ENCODE measurements at places on chromosomes 5 and 9.

DNA sequence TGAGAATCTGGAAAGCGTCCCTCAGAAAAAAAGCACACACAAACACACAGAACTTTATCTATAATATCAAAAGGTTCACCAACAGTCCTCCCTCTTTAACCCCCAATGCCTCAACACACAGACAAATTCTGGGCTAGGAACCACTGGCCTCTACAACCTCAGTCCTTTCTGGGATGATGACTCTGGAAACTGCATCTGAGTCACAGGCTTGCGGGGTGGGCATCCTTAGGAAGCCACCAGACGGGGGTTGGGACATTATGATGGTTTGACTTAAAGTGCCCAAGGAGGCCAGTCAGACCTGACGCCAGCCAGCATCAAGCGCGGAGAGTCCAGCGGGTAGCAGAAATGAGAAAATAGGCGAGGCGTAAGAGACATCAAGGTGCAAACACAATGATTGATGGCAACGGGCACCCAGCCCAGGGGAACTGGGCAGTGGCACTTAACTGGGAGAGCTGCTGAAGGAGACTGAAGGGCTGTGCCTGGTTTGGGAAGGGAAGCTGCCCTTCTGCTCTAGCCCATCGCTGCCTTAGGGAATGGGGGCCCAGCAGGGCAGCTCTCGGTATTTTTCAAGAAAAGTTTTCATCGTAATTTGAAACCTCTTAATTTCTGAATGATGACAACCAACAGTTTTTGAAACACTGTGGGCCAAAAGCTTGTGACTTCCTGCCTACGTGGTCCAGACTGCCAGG is 20.7 kb downstream of the SPRY4 start:
- no peak for DNase-seq

DNA sequence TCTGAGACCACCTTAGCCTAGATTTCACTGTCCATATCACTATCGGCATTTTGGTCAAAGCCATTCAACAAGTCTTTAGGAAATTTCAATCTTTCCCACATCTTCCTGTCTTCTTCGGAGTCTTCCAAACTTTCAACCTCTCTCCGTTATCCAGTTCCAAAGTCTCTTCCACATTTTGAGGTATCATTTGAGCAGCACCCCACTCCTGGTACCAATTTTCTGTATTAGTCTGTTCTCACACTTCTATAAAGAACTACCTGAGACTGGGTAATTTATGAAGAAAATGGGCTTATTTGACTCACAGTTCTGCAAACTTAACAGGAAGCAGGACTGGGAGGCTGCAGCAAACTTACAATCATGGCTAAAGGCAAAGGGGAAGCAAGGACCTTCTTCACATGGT is 215.5 kb downstream of the CYLC2 start:
- no peak for DNase-seq

- DNase-seq: no peak
Measured at GRCh38 chr5:1772634-1773033, 27.0 kb downstream of the MRPL36 start.

- DNase-seq: no peak
Measured at GRCh38 chr9:138006576-138007233, 129.1 kb downstream of the CACNA1B start.

DNA sequence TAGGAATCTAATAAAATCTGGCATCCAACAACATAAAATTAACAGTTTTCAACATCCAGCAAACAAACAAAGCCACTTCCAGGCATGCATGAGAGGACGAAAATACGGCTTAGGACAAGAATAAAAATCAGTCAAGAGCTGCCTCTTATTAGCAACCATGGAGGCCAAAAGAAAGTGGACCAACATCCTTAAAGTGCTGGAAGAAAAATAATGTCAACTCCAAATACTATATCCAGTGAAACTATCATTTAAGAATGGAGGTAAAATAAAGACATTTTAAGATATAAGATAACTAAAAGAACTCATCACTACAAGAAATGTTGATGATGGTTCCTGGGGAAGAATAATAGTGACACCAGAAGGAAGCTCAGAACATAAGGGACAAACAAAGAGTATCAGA is 224.0 kb upstream of the IRX4 start:
- no peak for DNase-seq

DNA sequence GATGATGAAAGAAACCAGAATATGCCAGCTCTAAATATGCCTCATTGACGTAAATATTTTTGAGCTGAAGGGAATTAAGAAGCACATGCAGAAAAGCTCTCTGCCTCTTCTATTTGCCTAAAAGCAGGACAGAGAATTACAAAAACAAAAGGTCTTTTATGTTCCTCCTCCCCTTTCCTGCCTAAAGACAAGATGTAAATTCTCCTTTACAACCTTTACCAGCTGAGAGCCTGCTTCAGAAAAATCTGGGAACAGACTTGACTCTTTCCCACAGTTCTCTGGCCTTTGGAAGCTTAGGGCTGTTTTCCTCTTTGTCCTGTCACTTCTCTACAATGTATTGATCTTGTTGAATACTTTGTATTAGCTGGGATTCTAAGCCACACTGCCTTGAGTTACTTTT is 199.7 kb downstream of the TMC1 start:
- no peak for DNase-seq

- no peak for DNase-seq
Measured at GRCh38 chr5:66315784-66316183, 171.7 kb downstream of the SREK1 start.

DNA sequence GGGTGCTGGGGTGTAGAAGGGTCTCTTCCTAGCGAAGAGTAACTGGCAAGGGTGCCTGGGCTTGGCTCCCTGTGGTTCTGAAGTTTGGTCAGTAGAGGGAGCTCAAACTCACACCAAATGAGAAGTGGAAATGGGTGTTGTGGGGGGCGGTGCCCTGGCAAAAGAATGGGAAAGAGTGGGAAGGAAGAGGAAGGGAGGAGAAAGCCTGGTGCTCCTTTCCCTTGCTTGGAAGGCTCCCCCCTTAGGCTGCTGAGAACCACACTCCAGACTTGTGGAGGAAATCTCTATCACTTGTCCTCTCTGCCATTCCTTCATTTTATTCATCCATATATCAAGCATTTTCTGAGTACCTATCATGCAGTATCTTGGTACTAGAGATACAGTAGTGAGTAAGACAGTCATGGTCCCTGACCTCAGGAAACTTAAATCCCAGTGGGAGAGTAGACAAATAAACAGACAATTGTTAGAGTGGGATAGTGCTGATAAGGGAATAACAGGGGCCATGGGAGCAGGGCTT is 13.0 kb downstream of the SLC4A9 start:
- DNase-seq: peak; percentile 74

DNA sequence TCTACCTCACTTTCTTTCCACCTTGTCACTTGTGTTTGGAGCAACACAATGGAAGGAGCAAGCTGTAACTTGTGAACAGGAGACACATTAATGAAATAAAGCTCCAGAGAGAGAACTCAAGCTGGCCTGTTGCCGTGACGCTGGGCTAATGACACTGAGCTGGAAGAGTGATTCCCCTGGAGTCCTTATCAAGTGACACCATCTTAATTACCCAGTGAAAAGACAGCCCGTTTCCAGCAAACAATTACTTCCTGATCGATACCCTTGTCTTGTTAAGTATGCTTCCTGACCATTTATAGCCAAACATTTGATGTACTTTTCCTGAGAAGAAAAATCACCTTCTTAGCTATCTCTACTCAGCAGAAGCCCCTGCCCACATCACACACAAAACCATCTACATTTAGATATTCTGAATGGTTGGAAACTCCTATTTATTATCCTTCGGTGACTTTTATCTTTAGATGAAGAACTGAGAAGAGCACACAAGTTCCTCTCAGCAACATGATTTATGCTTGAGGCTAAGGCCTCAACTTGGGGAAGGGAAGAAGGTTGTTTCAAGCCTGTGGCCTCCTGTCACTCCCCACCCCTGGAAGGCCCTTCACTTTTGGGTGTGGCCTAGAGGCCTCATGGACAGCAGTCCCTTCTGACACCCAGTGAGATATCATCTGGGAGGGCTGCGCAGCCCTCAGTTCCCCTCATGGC is 34.1 kb downstream of the CRHBP start:
- no peak for DNase-seq

DNA sequence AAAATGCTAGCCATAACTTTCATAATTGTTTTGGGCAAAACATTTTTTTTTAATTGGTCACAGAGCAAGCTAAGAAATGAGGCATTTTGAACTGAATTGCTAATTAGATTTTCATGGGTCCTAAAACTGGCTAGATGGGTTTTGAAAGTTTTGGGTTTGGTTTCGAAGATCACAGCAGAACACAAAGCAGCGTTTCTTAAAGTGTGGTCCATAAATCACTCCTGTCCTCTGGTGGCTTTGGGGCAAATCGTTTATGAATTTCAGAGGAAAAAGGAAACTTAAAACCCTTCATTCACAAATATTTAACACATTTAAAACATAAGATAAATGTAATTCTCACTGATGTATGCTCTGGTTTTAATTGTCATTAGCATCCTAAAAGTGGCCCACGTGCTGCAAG is 503.7 kb downstream of the SPATA31D1 start:
- no peak for DNase-seq

- DNase-seq: no peak
Measured at GRCh38 chr5:42745856-42746255, 10.8 kb upstream of the CCDC152 start.

- DNase-seq: no peak
Measured at GRCh38 chr5:134123360-134123759, 8.9 kb downstream of the TCF7 start.

DNA sequence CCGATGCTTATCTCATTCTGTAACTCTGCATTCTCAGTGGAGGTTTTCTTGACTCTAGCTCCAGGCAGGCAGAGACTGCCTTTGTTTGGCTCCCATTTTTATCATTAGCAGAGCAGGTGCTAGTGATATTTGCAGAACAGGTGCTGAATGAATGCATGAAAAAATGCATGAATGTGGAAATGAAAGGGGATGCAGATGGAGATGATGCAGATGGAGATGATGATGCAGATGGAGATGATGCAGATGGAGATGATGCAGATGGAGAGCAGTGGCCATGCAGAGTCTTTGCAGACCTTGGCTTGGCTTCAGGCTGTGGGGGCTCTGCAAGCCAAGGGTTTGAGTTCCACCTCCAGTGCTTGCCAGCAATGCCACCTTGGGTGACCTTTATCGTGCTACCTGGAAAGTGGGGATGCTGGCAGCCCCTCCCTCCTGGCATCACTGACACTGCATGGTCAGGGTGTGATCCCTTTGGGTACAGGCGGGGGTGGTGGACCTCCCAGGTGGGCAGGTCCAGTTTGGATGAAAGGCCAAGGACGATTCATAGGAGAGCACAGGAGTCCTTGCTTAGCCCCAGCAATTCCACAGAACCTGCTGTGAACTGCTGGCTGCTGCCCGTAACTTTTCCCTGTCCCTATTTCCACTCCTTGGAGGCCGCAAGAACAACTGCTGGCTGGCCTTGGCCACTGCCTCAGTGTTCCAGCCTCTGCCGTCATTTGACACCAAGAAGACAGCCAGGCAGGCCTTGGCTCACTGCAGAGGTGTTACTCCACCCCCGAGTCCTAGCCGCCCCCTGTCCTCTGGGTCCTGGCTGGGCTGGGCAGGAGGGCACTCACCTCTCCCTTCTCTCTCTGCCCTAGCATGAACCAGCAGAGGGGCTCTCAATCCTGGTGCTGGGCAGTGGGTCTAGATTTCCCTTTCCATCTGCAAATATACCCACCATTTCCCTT is 33.0 kb downstream of the ERGIC1 start:
- no peak for DNase-seq

DNA sequence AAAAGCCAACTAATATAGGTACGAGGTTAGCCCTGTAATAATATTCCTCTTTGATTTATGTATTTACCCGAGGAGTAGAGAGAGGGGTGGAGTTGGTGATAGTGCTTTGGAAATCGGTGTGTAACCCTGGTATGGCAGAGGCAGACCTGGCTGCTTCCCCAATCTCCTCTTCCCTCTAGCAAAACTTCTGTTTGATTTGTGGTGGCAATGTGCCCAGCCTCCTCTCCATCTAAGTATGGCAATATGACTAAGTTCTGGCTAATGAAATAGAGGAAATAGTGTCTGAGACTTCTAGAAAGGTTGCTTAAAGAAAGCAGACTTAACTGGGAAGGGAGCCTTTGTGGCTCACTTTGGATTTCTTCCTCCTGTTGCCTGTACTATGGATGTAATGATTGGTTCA is 491.1 kb downstream of the ENC1 start:
- peak; percentile 71 for DNase-seq
